ENCODE measurements at places on chromosomes 12 and 14.

DNA sequence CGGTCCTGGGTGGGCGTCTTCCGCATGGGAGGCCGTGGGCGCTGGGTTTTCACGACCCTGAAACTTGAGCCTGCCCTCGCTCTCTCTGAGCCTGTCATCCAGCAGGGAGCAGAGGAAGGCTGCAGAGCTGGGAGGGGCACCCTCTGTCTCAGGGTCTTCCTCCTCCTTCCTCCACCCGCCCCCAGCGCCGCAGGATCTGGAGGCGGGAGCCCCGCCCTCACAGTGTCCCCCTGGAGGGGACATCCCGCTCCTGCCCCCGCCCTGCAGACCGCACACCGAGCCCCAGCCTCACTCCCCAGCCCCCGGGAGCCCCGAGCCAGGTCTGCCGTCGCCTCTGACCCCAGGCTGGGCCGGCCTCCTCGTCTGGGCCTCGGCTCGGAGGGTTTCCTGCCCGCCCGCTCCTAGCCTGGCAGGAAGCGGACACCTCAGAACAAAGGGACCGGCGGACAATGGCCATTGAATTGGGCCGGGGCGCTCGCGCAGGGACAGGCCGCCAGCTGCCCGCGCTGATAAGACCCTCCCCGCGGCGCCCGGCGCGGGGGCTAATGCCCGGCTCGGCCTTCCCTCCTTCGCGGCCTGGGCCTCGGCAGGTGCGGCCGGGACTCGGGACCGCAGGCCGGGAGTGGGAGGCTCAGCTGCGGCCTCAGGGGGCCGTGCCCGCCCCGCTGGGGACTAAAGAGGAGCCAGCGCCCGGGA, 15.3 kb upstream of the NUDT14 start:
- no peak for DNase-seq

GRCh38 chr12:104219908-104220404, 4.4 kb downstream of the TXNRD1 start:
- DNase-seq = peak; percentile 99

DNA sequence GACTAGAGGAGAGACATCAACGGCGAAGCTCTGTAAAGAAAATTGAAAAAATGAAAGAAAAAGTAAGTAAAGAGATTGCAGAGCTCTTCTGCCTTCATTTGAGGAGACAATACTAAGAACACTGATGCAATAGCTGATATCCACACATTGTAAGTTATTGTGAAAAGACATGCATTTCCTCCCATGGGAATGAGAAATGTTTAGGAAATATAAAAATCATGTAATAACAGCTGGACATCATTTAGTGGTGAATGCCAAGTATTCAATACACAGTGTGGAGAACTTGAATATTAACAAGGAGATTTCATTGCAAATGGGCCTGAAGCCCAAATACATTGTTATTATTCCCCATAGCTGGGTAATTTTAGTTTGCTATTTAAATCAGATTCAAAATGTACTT, 179.2 kb downstream of the KICS2 start:
- no peak for DNase-seq

GRCh38 chr12:28699029-28699428, 450.0 kb upstream of the FAR2 start:
- no peak for DNase-seq

DNA sequence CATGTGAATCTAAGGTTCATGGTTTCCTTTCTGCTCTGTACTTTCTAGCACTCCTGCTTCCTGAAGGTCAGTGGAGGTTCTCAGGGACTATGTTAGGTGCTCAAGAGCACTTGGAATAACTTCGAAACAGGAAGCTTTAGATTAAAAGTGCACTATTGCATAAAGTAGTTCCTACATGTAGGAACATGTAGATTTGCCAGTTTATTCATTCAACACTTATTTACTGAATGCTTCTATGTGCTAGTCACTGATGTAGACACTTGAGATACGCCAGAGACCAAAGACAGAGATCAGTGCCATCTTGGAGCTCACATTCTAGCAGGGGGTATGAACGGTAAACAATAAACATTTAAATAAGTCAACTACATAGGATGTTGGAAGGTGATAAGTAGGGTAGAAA, 87.7 kb downstream of the DHRS2 start:
- DNase-seq = no peak
